ENCODE measurements at places on chromosomes 5 and 9.

GRCh38 chr9:121222524-121223171 lies 21.0 kb upstream of the RAB14 start:
- DNase-seq, result no peak

GRCh38 chr5:75654693-75655295 lies 43.5 kb downstream of the ANKDD1B start:
- DNase-seq, result no peak

DNA sequence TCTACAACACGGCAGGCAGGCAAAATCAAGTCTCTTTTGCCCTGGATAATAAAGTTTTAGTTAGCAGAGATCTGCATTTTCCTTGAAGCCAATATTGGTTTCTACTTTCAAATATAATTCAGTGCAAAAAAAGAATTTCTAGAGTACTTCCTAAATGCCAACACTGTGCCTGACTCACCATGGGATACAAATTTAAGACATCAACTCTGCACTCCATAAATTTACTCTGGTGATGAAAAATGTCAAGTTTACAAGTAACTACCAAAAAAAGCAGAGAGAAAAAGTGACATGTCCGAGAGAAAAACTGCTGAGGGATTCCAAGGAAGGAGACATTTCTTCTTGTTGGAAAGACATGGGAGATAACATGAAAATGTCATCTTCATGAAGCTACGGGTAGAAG lies 119.7 kb downstream of the RAPGEF6 start:
- no peak for DNase-seq

GRCh38 chr9:137435381-137435891 lies 5.7 kb downstream of the ENTPD8 start:
- DNase-seq, result no peak

DNA sequence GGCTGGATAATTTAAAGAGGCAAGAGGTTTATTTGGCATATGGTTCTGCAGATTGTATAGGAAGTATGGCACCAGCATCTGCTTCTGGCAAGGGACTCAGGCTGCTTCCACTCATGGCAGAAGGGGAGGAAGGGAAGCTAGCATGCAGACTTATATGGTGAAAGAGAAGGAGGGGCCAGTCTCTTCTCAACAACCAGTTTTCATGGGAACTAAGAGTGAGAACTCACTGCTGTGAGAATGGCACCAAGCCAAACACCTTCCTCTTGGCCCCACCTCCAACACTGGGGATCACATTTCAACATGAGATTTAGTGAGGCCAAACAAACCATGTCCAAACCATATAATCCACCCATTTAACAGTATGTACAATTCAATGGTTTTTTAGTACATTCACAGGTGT lies 113.3 kb upstream of the SHB start:
- no peak for DNase-seq

- DNase-seq, result no peak
Observed at GRCh38 chr5:38258042-38258318, 379 bp upstream of the EGFLAM start.

- DNase-seq, result peak; percentile 63
Observed at GRCh38 chr5:113166852-113167366, 190.3 kb downstream of the DCP2 start.

GRCh38 chr5:118440496-118440895 lies 547.9 kb downstream of the DTWD2 start:
- no peak for DNase-seq

- no peak for DNase-seq
Observed at GRCh38 chr5:74402553-74402952, 238.0 kb downstream of the ENC1 start.

DNA sequence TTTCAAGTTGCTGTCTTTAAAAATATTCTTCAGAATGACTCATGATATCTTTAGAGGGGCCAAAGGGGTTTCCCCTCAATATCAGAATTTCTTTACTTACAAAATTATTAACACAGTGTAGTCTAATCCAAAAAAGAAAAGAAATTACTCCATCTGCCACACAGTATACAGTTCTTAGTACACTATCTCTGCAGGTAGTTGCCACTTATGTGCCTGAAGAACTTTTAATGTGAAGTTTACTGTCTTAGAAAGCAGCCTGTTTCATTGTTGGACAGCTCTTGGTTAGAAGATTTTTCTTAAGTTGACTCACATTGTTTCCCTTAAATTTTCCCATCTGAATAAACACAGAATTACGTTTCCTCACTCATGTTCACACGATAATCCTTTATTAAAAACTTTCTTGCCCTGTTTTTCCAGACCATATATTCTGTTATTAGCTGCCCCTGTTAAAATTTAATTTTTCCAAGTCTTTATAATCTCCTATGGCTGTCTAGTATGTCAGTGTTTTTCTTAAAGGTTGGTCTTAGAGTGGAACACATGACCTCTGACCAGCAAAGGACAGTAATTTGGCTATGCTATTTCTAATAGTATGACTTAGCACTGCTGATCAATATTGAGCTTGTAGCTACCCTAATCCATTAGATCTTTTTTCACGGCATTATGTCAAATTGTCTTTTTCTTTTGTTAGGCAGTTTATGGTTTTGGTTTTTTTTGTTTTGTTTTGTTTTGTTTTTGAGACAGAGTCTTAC lies 21.8 kb upstream of the FKTN start:
- DNase-seq, result no peak

DNA sequence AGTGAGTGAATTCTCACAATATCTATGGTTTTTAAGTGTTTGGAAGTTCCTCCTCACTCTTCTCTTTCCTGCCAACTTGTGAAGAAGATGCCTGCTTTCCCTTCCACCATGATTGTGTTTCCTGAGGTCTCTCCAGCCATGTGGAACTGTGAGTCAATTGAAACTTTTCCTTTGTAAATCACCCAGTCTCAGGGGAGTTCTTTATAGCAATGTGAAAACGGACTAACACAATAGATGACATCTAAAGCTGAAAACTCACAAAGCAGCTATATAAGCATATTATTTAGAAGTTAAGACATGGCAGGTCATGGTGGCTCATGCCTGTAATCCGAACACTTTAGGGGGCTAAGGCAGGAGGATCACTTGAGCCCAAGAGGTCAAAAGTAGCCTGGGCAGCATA lies 130.2 kb downstream of the ARRDC3 start:
- no peak for DNase-seq

- no peak for DNase-seq
Observed at GRCh38 chr5:176948458-176948857, 49.3 kb upstream of the HK3 start.

GRCh38 chr5:163357636-163358035 lies 79.8 kb upstream of the CCNG1 start:
- DNase-seq, result no peak

DNA sequence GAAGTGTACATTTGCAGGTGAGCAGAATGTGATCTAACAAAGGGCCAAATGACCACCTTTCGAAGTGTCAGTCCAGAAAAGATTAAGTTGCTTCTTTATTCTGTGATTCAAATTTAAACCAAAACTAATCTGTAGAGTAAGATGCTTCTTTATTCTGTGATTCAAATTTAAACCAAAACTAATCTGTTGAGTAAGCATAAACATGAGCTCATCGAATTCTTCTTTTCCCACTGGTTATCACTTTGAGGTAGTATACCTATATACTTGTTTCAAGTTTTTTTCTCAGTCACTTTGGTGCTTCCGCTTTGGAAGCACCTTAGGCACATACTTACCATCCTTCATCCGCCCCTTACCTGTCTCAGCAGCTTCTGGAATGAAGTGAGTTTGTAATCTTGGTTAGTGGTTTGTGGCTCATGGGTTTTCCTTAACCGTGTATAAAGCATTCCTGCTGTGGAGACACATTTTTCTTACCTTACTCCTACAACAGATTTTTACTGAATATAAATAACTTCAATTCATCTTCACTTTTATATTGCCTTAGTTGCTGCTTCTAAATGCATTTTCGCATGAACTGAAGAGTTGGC lies 40.7 kb upstream of the CTXN3 start:
- no peak for DNase-seq

GRCh38 chr5:44412286-44412685 lies 23.1 kb upstream of the FGF10 start:
- DNase-seq, result no peak

DNA sequence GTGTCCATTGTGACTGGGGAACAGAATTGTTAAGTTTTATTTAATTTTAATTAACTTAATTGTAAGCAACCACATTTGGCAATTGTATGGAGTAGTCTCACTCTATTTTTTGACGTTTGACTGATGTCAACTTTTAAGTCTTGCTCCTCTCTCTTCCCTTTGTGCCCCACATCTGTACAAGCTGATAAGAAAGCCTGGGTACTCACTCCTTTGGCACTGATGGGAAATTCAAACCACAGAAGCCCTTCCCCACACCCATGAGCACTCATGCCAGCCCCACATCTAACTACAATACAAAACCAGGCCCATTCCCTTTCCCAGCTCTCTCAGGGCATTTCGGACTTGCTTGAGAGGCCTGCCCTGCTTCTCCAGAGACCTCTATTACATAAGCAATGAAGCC lies 451.5 kb upstream of the KIF2A start:
- DNase-seq, result no peak

- no peak for DNase-seq
Observed at GRCh38 chr5:150265870-150266383, 23.6 kb downstream of the CAMK2A start.

- no peak for DNase-seq
Observed at GRCh38 chr9:91750343-91750742, 199.7 kb downstream of the ROR2 start.

- peak; percentile 69 for DNase-seq
Observed at GRCh38 chr9:95018099-95018936, 291.8 kb downstream of the AOPEP start.

- no peak for DNase-seq
Observed at GRCh38 chr9:110638381-110638954, 30.1 kb upstream of the MUSK start.

- peak; percentile 29 for DNase-seq
Observed at GRCh38 chr9:70921136-70921535, 200.3 kb downstream of the TRPM3 start.

GRCh38 chr5:87877495-87877894 lies 391.1 kb downstream of the TMEM161B start:
- no peak for DNase-seq

GRCh38 chr9:121233906-121234831 lies 32.5 kb upstream of the RAB14 start:
- no peak for DNase-seq

GRCh38 chr5:1555808-1556731 lies 32.3 kb upstream of the LPCAT1 start:
- DNase-seq, result no peak

GRCh38 chr5:88290801-88291200 lies 22.2 kb upstream of the TMEM161B start:
- no peak for DNase-seq

DNA sequence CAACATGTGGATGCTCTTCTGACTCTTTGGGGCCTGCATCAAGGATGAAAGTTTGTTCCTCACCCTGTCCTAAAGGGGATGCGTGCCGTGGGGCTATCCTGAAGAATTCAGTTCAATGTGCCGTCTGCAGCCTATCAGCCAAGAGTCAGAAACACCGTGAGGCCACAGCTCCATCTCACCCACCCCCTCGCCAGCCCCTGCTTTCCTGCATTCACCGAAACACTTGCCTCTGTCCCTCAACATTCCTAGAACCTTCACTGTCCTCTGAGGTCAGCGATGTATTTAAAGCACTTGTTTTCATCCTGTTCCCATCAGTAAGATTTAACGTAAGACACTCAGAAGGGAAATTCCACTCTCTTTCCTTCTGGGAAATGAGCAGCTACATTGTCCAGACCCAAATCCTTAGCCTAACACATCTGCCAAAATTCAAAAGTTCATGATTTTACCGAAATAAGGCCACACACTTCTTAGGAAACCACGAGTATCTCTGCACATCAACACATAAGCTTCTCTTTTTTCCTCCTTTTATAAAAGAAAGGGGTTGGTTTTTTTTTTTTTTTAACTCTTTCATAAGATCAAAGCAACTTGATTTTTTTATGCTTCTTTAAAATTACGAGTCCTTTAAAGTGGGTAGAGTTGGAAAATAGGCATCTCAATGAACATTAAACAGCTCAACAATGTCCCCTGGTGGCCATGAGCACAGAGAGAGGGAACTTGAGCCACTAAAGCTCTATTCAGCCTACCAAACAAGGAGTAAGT lies 100.7 kb downstream of the SUSD1 start:
- DNase-seq, result peak; percentile 87

GRCh38 chr9:87569518-87569917 lies 71.9 kb downstream of the DAPK1 start:
- no peak for DNase-seq

GRCh38 chr9:16575142-16575985 lies 295.1 kb downstream of the BNC2 start:
- DNase-seq, result no peak

DNA sequence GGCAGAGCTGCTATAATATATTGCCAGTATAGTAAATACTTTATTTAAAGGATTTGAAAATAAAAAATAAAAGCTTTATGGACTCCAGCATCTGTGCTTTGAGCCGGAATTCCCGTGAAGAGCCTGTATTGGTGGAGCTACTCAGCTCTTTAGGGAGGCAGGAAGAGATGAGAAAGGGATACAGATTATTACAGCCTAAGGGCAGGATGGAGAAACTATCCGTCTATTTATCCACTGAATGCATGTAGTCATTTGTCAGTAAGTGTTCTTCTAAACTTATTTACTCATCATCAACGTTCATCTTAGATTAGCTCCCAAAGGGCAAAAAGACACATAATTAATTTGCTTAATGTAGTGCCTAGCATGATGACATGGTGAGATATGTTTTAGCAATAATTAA lies 48.4 kb downstream of the SLC1A1 start:
- DNase-seq, result no peak

DNA sequence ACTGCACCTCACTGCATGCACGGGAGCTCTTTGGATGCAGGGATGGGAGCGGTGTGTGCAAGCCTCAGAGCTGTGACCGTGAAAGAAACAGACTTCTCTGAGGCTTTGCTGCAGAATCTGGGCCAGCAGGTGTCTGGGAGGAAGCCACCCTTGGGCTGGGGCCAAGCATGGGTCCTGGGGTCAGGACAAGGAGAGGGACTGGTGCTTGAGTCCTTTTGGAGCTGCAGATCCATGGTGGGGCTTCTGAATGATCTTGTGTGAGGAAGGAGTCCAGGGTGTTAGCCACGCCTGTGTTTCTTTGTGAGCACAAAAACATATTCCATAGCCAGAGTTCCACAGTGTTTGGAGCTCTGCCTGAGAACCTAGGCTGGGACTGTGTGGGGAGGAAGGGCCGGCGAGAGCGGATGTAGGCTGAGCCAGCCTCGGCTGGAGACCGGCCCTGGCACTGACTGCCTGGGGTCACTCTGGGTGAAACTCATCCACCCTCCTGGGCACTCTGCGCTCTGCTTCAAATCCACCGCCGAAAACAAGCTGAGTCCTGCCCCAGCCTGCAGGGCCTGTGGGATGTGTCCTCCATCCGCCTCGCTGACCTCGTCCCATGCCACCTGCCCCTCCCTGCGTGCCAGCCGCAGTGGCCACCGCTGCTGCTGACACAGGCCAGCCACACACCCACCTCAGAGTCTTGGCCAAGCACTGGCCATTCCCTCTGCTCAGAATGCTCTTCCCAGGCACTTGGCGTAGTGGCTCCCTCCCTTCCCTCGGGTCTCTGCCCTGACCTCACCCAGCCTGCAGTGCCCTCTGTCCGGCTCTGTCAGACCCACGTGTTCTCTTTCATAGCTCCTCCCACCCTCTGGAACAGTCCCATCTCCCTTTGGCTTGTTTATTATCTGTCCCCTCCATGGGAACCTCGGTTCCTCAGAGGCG lies 26.7 kb downstream of the ERGIC1 start:
- DNase-seq, result no peak

GRCh38 chr9:76927540-76928240 lies 21.8 kb upstream of the PRUNE2 start:
- DNase-seq, result no peak
